ENCODE measurements at places on chromosomes 2 and 18. TPM values are rescaled to one million over a fixed set of nuclear protein-coding genes. Genes with fewer than 3 reads are reported as not detected.

The POMC gene
- 2.2 TPM for total RNA-seq

The MYO5B gene
- total RNA-seq: 1.6 TPM

The XIRP2 gene
- total RNA-seq: 269 TPM

The KRTCAP3 gene
- not detected for total RNA-seq

The SAG gene
- total RNA-seq: not detected

The SPC25 gene
- not detected for total RNA-seq

The HK2 gene
- total RNA-seq: 17.1 TPM

The UCN gene
- total RNA-seq: 1.1 TPM

The IL37 gene
- total RNA-seq: not detected

The TMEM247 gene
- not detected for total RNA-seq
